Kidney epithelial cell (primary cell): ENCODE measurements at places on chromosomes 3 and 15. TPM values are rescaled to one million over a fixed set of nuclear protein-coding genes. Genes with fewer than 3 reads are reported as not detected.

PLA2G4E gene
- not detected in 2 replicates for total RNA-seq

TMIE gene
- total RNA-seq = 1.3 and 1.9 TPM in 2 replicates

FAM227B gene
- total RNA-seq = 5.3 and 5.8 TPM in 2 replicates

TYRO3 gene
- total RNA-seq = 5.2 and 10.7 TPM in 2 replicates

TM4SF4 gene
- total RNA-seq = not detected in 2 replicates

WDR48 gene
- 31.5 and 33.2 TPM in 2 replicates for total RNA-seq

GOLGA8R gene
- total RNA-seq = 0.27 and 1.0 TPM in 2 replicates

CASR gene
- 0.04 and 0.07 TPM in 2 replicates for total RNA-seq

FEZF2 gene
- total RNA-seq = not detected in 2 replicates

GASK1A gene
- total RNA-seq = 1.0 and 2.3 TPM in 2 replicates

MRAS gene
- total RNA-seq = 32.6 and 35.0 TPM in 2 replicates

ACP3 gene
- 0.46 and 1.8 TPM in 2 replicates for total RNA-seq

PRR20G gene
- 0.75 TPM in 1 of 2 replicates, not detected in the other for total RNA-seq

EPB42 gene
- not detected in 2 replicates for total RNA-seq

PDZRN3 gene
- 0.96 and 4.1 TPM in 2 replicates for total RNA-seq

KCNH8 gene
- total RNA-seq = 0.88 and 1.2 TPM in 2 replicates

DVL3 gene
- 51.7 and 61.6 TPM in 2 replicates for total RNA-seq

RTP1 gene
- total RNA-seq = not detected in 2 replicates

MORC1 gene
- not detected in 2 replicates for total RNA-seq

TUSC7 gene
- not detected in 2 replicates for total RNA-seq

TBCCD1 gene
- total RNA-seq = 10.3 and 16.1 TPM in 2 replicates

UNC13C gene
- total RNA-seq = 0.14 and 0.21 TPM in 2 replicates

HDC gene
- total RNA-seq = not detected in 2 replicates

GHSR gene
- not detected in 2 replicates for total RNA-seq

ROBO1 gene
- 31.7 and 38.2 TPM in 2 replicates for total RNA-seq
